NCI-H2171 treated with DMSO at 0.1 percent for 48 hours (cell line): ENCODE measurements at places on chromosomes 5 and 9.

DNA sequence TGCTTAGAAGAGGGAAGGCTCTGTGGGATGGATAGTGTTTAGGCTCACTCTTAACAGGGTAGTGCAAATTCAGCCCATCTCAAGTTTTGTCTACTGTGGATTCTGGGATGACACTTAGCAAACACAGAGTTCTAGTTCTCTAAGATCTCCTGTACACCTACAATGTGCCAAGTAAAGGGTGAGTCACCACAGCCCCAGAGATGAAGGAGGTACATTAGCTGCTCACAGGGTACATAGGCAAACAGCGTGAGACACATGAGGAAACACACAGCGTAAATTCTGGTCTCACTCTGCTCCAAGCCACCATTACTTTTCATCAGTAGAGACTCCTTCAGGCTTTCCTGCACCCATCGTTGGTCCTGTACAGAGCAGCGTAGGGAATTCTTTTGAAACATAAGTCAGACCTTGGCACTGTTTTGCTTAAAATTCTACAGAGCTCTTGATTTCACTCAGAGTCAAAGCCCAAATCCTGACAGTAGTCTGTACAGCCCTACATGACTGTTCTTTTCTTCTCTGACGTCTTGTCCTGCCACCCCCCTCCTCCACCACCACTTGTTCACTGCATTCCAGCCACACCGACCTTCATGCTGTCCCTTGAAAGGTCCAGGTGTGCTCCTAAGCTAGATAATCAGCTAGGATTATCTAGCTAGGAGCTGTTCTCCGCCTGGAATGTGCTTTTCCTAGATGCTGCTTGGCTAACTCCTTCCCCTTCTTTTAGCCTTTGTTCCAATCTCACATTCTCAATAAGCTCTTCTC lies 8.7 kb downstream of the ASTN2 start:
- DNase-seq, result no peak

- DNase-seq, result peak; percentile 90
Observed at GRCh38 chr9:121783111-121783510, 131.7 kb downstream of the DAB2IP start.

DNA sequence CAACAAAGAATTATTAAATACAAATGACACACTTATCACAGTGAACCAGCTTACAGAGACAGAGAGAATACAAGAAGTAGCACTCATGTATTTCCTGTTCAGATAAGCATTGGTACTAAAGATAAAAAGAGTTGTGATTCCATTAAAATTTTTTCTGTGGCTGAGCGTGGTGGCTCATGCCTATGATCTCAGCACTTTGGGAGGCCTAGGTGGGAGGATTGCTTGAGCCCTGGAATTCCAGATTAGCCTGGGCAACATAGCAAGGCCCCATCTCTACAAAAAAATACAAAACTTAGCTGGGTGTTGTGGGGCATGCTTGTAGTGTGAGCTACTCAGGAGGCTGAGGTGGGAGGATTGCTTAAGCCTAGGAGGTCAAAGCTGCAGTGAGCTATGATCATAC lies 32.9 kb downstream of the FCHO2 start:
- no peak for DNase-seq

GRCh38 chr9:114721491-114722079 lies 39.6 kb upstream of the TEX48 start:
- DNase-seq, result peak; percentile 87

GRCh38 chr9:87827341-87827740 lies 55.3 kb upstream of the SPATA31E1 start:
- no peak for DNase-seq

DNA sequence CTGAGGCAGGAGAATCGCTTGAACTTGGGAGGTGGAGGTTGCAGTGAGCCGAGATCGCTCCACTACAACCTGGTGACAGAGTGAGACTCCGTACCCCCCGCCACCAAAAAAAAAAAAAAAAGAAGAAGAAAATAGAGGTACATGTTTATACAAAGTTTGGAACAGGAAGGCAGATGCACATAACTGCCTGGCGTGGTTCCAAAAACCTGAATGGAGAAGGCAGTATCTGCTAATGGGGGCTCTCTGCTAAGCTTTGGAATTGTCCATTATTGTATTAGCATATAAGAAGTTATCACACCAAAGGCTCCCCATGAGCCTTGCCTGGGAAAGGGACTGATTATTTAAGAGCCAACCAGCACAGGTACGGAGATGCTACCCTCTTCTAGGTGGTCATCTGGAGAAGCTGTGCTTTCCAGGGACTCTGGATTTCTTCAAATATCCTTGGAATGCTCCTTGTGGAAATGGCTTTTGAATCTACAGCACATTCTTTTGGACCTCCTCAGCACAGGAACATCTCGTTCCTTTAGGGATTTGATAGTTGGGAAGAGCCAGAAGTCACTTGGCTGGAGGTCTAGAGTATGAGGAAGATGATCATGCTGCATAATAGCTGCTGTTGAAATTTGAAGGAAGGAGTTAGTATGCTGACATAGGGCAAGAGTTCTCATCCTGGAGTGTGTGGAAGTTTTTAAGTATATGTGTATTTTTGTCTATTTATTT lies 42.5 kb upstream of the ABCA1 start:
- no peak for DNase-seq

DNA sequence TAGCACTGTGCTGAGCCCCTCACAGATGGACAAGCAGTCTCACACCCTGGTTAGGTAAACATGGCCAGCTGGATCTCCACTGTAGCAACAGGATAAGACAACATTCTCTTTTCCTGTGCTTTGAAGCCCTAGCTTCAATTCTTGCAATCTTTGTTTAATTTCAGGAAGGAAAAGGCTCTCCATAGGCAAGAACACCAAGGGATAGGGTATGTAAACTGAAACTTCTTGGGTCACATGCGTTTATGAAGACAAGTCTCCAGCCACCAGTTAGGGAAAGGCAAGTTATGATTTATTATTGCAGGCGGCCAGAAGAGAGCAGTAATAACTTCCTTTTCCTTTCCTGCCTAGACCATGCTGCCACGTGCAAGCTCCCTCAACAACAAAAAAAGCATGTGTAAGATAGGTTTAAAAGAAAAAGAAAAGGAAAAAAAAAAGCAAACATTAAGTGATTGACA lies 50.1 kb upstream of the POU5F2 start:
- peak; percentile 48 for DNase-seq

GRCh38 chr5:134567641-134568336 lies 42.3 kb downstream of the JADE2 start:
- no peak for DNase-seq

DNA sequence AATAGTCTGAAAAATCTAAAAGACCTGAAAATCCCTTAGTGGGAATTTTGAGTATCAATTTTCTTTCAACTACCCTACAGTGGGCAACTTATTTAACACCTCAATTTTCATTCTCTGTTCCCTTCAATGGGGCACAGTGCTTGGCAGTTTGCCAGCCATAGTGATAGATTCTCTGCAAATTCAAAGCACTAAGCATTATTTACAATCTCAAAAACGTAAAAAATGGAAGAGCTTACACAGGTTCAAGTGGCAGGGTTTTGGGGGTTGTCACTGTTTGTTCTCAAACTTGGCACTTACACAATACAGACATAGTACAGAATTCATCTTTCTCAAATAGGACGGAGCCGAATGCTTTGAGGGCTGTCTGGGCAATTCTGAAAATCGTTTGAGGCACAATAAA lies 515.0 kb downstream of the EFNA5 start:
- peak; percentile 32 for DNase-seq

DNA sequence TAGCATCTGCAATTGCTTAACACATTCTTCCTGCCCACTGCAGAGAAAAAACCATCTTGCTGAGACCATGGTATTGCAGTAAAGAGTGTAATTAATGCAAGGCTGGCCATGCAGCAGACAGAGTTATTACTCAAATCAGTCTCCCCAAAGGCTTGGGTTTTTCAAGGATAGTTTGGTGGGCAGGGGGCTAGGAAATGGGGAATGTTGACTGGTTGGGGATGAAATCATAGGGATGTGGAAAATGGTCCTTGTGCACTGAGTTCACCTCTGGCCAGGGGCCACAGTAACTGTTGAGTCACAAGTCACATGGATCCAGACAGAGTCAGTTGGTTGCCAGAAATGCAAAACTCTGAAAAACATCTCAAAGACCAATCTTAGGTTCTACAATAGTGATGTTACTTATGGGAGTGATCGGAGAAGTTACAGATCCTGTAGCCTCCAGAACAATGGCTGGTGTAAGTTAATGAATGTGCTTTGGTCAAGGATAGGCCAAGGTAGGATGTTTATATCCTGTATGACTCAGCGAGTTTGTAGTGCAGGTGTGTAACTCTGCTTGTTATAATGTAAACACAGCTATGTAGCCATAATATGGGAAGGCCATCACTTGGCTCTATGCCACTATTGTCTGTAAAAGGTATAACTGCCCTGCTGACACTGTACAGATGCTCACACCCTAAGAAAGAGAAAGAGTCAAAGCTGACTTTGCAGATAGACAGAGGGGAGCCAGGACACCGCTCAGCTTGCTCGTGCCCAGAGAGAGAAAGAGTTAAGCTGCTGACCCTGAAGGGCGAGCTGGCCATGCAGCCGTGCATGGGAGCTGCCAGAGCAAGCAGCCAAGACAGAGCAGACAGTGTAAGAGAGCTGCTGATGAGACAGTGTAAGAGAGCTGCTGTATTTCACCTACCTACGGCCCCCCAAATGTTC lies 27.2 kb downstream of the C9orf152 start:
- DNase-seq, result no peak

- DNase-seq, result no peak
Observed at GRCh38 chr5:116487045-116487444, 87.6 kb downstream of the SEMA6A start.

DNA sequence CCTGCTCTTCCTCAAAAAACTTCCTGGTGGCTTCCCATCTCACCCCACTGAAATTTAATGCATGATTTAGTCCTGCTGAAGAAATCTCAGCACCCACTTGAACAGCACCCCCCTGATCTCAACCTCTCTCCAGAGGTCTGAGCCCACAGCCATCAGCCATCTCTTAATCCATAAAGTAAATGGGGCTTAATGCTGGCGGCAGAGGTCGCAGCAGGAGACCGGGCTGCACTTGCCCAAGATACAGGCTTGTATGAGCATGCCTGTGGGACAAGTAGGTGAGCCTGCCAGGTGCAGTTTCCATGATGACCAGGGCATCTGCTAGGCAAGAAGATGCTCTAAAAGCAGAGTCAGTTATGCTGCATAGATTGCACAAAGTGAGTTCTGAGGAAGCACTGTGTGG lies 52.4 kb upstream of the CTXN3 start:
- no peak for DNase-seq

GRCh38 chr9:98215821-98216220 lies 23.4 kb upstream of the CORO2A start:
- no peak for DNase-seq

DNA sequence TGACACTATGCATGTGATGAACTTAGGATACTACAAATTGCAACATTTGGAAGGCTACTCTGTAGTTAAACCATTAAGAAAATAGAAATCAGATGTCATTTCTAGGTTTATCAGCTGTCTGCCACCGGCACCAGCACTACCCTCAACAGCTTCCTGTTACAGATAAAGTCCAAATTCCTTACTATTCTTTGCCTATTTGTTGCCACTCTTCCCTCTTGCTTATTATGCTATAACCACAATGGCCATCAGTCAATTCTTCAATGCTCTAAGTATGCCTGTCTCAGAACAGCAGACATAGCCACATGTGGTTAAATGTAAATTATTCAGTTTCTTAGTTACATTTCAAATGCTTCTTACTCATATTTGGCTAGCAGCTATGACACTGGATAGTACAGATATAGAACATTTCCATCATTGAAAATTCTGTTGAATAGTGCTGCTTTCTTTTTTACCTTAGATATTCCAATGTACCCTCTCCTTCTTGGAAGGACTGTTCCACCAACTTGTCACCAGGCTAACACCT lies 21.0 kb downstream of the DHX29 start:
- DNase-seq, result no peak

GRCh38 chr5:118553662-118554061 lies 434.7 kb downstream of the DTWD2 start:
- no peak for DNase-seq

- DNase-seq, result no peak
Observed at GRCh38 chr9:86665416-86665815, 281.9 kb downstream of the GAS1 start.

DNA sequence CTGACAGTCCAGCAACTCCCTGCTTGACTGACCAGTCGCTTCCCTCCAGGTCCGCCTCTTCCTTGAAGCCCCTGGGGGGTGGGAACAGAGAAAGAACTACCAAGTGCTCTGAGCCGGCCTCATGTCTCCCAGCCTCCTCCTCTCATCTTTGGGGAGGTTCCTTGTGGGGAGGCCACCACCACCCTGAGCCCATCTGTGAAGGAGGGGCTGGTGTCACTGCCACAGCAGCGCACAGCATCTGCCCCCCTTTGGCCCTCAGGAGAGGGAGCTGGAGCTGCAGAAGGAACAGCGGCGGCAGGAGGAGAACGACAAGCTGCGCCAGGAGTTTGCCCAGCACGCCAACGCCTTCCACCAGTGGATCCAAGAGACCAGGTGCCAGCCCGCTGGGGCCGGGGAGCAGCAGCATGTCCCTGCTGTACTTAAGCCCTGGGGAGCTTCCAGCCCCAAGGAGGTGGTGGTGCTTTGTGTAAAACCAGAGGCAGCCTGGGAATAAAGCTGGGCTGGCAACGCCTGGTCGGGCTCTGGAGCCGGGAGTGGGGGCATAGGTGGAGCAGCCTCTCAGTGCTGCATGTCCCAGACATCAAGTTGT lies 29.4 kb downstream of the DYNC2I2 start:
- no peak for DNase-seq

GRCh38 chr5:107564931-107565372 lies 105.8 kb downstream of the EFNA5 start:
- DNase-seq, result no peak

- no peak for DNase-seq
Observed at GRCh38 chr9:5140151-5140550, 45.3 kb downstream of the INSL6 start.

DNA sequence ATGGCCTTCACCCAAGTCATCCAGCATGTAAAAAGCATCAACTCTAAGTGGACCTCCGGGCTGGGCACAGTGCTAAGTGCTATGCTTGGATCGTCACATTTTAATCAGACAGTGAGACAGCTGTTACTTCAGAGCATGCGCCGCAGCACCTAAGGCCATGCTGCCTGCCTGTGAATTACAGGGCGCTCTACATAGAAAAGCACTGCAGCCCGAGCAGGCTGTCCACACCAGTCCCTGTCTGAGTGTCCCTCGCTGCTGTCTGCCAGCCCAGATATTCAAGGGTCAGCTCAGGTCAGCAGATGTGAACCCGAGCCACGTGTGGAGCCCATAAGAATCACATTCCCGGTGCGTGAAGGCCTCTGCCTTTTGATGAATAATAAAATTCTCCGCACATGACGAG lies 37.1 kb downstream of the AK8 start:
- DNase-seq, result no peak

GRCh38 chr5:123089914-123090660 lies 1.0 kb downstream of the PRDM6 start:
- peak; percentile 9 for DNase-seq
